RKO (cell line): ENCODE measurements at places on chromosomes 1 and 21.
A peak's percentile ranks its signal among the peaks of the same experiment; 100 is the strongest.

DNA sequence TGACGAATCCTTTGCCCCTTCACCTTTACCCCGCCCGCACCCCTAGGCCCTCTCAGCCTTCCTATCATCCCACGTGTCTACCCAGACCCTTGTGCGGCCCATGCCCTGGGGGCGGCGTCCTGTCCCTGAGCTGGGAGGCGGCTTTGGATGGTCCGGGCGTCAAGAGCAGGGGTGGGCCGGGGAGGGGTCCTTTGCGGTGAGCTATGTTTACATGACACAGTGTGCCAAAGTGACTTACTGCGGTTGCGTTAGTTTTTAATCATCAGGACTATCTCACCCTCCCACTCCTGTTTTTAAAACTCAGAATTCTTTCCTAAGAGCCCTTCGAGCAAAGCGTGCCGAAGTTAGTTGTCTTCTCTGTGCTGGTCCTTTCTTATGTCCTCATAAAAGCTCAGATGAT is 144.6 kb downstream of the PGBD5 start:
- DNase-seq: no peak

- no peak for DNase-seq
These were observed 649.6 kb upstream of the PTBP2 start for GRCh38 chr1:96072021-96072420.

DNA sequence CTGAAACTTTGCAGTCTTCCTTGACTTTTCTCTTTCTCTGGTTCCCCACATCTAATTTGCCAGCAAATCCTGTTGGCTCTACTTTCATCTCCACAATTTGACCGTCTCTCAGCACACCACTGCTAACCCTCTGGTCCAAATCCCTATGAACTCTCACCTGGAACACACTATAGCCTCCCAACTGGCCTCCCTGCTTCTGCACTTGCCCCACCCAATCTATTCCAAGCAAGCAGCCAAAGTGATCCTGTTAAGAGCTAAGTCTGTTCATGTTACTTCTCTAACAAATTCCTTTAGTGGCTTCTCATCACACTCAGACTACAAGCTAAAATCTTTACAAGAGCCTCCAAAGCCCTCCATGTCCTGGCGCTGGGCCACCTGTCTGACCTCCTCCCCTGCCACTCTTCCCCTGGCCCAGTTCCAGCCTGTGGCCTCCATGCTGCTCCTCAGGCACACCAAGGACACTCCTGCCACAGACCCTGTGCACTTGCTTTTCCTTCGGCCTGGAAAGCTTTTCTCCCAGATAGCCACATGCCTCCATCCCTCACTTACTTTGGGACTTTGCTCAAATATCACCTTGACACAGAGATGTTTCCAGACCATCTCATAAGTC is 104.1 kb downstream of the DTL start:
- no peak for DNase-seq

DNA sequence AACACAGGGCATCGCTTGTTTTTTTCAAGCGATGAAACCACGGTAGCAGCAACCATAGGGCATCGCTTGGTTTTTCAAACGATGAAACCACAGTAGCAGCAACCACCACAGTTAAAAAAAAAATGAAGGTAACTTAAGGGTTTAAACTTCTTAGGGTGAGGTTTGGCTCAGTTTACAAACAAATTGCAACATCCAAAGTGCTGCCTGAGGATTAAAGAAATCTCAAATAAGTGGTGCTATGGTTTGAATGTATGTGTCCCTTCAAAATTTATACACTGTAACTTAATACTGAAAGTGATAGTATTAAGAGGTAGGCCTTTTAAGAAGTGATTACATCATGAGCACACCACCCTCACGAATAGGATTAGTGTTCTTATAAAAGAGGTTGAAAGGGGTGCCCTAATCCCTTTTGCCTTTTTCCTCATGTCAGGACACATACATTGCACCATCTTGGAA is 6.4 kb upstream of the GBP5 start:
- no peak for DNase-seq

DNA sequence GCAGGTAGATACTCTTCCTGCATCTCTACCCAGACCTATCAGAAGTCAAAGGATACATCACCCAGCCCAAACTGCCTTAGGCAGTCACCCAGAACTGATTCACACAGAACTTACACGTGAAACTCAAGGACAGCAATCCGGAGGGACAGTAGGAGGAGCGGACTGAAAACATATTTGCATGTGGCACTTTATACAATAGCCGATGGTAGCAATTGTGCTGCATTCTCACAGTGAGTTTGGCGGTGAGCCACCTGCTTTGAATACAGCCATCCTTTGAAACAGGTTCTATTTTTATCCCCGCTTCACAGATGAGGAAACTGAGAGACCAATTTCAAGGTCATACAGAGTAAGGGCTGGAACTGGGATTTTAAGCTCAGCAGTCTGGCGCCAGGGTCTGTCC is 69.5 kb downstream of the EDEM3 start:
- no peak for DNase-seq

DNA sequence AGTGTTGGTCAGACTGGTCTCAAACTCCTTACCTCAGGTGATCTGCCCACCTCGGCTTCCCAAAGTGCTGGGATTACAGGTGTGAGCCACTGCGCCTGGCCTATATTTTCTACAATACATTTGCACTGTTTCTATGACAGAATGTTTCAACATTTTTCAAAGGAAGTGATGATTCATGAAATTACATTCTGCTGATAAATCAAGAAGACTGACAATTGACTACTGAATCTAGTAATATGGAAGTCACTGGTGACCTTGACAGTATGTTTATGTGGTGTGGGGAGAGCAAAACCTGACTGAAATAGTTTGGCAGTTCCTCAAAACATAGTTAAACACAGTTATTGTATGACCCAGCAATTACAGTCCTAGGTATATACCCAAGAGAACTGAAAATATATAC is 18.1 kb downstream of the LRIF1 start:
- DNase-seq: peak; percentile 25

GRCh38 chr1:151043163-151043562 is 4.4 kb upstream of the C1orf56 start:
- DNase-seq: no peak

GRCh38 chr1:82371844-82372498 is 571.2 kb downstream of the ADGRL2 start:
- no peak for DNase-seq

- no peak for DNase-seq
These were observed 23.1 kb upstream of the PTBP2 start for GRCh38 chr1:96698342-96698983.

- no peak for DNase-seq
These were observed 12.4 kb upstream of the UHMK1 start for GRCh38 chr1:162485236-162485635.
